Omental fat pad (tissue), 4 donors: ENCODE measurements at places on chromosomes 13 and 19. TPM values are rescaled to one million over a fixed set of nuclear protein-coding genes. Genes with fewer than 3 reads are reported as not detected.

ACP7 gene
- total RNA-seq, result not detected

LILRB3 gene
- 64.2 TPM for total RNA-seq

GIPC3 gene
- total RNA-seq, result 3.0 TPM

SPRED3 gene
- total RNA-seq, result not detected

KIR3DL2 gene
- total RNA-seq, result 0.36 TPM

KLF12 gene
- total RNA-seq, result 2.4 TPM

PEX11G gene
- 4.6 TPM for total RNA-seq

DCT gene
- 1.0 TPM for total RNA-seq

ZNF491 gene
- total RNA-seq, result 0.65 TPM

LPAR2 gene
- total RNA-seq, result 26.0 TPM

ZNF99 gene
- total RNA-seq, result not detected

USP12 gene
- 27.9 TPM for total RNA-seq

C1QTNF9B gene
- total RNA-seq, result not detected

SAMD1 gene
- total RNA-seq, result 22.5 TPM

ZNF570 gene
- total RNA-seq, result 5.3 TPM

ZNF610 gene
- 0.48 TPM for total RNA-seq

SHD gene
- not detected for total RNA-seq

- no peak for DNase-seq
Measured at GRCh38 chr13:51426982-51427381, 25.9 kb downstream of the INTS6 start.

GRCh38 chr19:1057176-1057855 is 9.7 kb upstream of the ARHGAP45 start:
- no peak for DNase-seq

DNA sequence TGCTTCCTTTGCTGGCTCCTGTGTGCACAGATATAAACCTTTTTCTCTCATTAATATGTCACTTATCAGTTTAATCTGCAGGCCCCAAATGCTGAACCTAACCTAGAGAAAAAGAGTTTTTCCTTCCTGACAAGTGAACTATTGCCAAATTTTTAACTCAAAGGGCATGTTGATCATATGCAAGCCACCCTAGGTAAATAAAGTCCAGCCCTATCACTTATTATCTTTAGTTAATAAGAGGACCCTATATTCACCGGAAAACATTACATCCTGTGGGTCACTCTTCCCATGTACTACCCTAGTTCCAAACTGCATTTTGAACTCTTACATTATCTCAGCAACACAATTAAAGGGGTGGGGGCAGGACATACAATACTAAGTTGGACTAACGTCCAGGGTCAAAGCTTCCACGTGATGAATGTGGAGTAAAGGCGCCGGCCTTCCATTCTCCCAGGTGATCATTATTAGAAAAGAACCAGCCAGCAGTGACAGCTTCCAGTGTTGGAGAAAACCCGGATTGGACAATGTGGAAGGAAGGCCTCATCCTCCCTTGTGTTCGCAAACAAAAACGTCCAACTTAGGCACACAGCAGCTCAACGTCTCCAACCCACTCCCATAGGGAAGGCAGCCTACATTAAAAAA is 86.6 kb downstream of the STK24 start:
- DNase-seq, result no peak

GRCh38 chr13:38283346-38283745 is 66.3 kb upstream of the UFM1 start:
- no peak for DNase-seq

DNA sequence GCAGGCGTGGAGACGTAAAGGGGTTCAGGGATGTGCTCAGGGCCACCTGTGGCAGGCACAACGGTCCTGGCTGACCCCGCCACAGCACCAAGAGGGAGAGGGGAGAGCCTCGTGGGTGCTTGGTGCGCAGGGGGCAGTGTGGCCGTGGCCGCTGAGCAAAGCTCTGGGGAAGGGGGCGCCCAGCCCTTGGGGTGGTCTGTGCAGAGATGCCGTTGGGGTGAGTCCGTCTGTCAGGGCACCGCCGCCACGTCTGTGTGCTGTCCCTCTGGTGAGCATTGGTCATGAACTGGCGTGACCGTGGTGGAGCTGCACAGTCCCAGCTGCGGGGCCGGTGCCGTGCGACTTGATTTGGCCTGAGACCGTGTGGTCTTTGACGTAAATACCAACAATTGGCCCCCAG is 15.3 kb downstream of the GNA11 start:
- DNase-seq, result no peak

DNA sequence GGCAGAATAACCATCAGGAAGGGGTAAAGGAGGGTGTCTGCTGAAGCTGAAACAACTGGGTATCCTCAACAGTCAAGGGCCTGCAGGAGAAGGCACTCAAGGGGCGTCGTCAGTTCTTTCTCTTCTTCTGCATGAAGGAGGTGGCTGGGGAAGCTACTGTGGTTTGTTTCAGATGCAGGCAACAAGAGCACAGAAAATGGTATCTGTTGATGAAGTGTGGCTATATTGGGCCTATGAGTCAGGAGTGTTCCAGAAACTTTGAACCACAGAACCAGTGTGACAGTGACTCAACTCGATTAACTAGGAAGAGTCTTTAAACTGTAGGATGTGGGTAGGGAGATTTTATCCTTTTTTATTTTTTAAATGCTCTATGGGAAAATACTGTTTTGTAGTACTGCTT is 686.3 kb downstream of the FGF9 start:
- no peak for DNase-seq

DNA sequence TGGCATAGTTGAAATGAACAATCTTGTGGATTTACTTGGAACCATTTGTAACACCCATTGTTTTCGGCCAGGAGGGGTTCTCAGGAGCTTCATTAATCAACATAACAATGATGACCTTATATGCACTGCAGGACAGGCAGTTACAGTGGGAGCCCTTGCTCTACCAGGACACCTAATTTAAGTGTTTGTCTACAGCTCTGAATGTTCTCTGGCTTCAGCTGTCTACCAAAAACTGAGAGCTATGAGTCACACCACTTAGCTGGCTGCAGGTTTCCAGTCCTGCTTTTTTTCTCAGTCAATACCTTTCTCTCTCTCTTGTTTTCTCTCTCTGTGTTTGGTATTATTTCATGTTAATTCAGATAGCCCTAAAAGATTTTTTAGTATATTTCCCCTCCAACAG is 105.4 kb upstream of the MBNL2 start:
- no peak for DNase-seq

DNA sequence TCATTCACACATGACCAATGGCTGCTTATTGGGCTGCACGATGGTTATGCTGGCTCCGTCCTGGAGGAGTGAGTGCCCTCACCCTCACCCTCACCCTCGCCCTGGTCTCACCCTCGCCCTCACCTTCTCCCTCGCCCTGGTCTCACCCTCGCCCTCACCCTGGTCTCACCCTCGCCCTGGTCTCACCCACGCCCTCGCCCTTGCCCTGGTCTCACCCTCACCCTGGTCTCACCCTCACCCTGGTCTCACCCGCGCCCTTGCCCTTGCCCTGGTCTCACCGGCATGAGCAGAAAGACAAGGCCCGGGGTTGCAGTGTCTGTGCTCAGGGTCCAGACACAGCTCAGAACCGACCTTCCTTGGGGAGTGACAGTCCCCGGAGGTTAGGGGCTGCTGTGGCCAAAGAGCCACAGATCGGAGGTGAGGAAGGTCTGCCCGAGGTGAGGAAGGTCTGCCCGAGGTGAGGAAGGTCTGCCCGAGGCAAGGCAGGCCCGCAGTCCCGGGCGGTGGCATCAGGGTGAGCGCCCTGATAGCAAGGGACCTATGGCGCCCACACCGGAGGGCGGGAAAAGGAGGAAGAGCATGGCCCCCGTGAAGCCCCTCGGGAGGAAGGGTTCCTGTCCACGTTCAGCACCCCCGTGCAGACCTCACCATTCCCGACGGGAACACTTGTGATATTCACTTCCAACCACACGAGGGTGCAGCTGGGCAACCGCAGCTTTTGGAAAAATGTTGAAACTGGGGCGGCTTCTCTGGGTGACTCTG is 65.6 kb downstream of the MCF2L start:
- DNase-seq, result no peak

DNA sequence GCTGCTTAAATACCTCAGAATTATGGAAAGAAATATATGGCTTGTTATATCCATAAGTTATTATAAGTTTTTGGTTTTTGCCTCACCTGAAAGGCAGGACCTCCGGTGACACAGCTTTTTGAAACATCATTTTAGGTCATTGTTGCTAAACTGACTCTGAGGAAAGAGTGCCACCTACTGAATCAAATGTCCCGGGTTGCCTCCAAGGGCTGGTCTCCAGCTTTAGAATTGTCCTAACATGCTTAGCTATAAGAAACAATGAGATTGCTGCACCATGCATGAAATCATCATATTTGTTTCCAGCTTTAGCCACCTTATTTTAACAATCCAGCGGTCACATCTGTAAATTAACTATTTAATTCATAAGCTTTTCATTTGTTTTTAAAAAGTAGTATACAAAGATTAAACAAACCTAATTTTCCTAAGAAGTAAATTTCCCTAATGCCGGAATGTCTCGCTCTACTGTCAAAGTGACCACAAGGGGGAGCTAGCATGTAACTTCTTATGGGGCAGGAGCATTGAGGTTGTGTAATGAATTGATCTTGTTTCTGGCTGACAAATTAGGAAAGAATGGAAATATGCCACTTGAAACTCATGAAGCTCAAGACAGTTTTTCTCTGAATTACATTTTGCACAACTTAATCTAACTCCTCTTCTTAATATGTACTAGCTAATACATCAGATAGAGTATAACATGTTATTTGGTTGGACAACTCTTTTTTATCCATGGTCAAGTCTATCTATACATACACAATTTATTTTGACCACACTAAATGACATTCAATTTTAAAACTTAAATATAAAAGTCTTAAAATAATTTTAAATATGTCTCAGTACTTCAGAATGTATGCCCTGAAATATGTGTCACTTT is 6.7 kb upstream of the PCDH17 start:
- DNase-seq, result no peak

DNA sequence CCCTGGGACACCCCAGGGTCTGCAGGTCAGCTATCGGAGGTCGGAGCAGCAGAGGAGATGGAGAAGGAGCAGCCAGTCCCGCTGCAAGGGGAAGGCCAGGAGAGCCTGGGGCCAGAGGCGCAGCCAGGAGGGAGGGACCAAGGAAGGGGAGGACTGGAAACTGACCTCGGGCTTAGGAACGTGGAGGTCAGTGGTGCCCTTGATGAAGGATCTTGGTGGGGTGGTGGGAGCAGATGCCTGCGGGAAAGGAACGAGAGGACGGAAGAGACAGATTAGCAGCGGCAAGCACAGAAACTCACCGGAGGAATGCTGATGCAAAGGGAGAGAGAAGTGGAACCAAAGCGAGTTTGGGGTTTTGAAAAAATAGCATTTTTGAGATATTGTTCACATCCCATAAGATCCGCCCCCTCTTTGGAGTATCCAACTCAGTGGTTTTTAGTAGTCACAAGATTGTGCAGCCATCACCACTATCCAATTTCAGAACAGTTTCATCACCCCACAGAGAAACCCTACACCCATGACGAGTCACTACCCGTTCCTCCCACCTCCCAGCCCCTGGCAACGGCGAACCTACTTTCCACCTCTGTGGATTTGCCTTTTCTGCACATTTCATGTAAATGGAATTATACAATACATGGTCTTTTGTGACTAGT is 22.1 kb downstream of the PLEKHF1 start:
- DNase-seq, result no peak

GRCh38 chr13:108984251-108984920 is 355.0 kb downstream of the MYO16 start:
- DNase-seq, result no peak

DNA sequence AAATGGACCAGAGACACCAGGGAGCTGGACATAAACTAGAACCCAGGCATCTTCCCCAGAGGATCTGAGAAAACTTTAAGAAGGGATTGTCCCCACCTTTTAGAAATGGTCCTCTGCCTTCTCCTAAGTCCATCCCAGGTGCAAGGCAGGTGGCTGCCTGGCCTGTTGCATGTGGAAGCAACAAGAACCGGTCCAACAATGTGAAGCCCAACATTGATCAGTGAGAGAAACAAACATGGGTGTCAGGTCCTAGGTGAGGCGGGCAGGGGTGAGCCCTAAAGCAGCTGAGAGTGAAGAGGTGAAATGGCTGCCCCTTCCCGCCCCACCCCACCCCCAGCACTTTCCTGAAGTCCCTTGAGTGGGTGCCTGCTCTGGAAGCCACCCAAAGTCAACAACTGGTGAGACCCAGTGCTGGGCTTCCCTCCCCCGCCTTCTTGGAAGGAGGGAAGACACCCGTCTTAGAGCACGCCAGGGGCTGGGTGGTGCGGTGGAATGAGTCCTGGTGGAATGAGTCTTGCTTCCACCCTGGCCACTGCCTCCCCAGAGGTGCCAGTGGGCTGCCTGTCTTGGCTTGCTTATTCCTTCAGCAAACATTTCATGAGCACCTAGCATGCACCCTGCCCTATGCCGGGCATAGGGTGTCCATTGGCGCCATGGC is 1.7 kb downstream of the AP1M1 start:
- no peak for DNase-seq

GRCh38 chr13:51152701-51153100 is 41.6 kb upstream of the C13orf42 start:
- no peak for DNase-seq

GRCh38 chr13:101523154-101524131 is 71.0 kb downstream of the ITGBL1 start:
- DNase-seq, result no peak

- no peak for DNase-seq
Measured at GRCh38 chr19:14021474-14021873, 6.5 kb upstream of the RLN3 start.

DNA sequence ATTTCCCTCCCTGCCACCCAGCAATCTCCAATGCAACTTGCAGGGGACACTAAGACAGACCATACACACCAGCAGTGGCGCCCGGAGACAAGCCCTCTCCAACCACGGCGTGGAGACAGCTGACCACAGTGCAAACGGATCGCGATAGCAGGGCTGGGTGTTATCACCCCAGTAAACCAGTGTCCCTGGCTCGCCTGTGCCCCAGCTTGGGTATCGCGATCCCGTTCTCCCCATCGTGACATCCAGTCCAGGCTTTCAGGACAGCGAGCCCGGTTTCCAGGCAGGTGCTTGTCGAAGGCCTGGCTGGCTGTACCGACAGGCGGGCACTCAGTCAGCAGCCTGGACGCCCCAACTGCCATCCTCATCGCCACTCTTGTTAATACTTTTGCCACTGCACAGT is 20.7 kb upstream of the NANOS2 start:
- no peak for DNase-seq

DNA sequence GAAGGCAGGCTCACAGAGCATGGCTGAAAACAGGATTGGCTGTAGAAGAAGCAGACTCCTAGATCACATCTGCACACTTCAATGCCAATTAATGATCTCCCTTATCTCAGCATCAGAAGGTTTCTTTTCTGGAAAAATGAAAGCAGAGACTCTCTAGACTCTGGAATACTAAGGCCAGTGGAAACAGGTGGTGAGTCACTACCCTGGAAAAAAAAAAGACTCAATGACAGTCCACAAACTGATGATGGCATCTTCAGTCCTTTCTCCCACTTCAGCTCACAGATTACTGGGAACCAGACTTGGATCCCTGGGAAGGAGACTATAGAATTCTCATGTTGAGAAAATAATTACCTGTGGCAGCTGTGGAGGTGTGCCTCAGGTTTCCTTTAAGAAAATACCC is 47.5 kb upstream of the MBNL2 start:
- DNase-seq, result no peak
